ENCODE measurements at places on chromosomes 6 and 20.
A peak's percentile ranks its signal among the peaks of the same experiment; 100 is the strongest.

DNA sequence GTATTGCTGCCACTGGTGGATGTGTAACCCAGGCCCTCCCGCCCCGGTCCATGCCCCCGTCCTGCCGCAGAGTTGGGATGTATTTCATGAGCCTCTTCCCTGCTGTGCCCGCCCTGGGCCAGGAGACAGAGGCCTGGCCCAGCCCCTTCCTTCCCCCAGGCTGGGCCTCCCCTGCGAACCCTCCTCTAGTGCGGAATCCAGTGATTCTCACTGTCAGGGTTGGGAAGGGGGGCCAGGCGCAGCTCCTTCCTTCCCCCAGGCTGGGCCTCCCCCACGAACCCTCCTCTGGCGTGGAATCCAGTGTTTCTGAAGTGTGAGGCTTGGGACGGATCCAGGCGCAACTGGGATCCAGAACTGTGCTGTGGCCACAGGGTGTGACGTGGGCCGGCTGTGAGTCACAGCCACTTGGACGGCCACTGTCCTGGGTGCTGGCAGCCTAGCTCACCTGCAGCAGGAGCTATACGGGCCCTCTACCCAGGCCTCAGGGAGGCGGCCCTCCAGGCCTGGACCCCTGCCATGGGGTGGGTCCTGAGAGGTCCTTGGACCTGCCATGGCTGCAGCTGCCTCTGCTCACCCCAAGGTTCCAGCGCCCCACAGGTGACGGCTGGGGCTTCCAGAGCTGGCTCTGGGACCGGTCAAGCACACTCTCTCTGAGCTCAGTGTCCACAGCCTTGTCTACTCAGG is 28.3 kb downstream of the COL20A1 start:
- DNase-seq, result no peak

DNA sequence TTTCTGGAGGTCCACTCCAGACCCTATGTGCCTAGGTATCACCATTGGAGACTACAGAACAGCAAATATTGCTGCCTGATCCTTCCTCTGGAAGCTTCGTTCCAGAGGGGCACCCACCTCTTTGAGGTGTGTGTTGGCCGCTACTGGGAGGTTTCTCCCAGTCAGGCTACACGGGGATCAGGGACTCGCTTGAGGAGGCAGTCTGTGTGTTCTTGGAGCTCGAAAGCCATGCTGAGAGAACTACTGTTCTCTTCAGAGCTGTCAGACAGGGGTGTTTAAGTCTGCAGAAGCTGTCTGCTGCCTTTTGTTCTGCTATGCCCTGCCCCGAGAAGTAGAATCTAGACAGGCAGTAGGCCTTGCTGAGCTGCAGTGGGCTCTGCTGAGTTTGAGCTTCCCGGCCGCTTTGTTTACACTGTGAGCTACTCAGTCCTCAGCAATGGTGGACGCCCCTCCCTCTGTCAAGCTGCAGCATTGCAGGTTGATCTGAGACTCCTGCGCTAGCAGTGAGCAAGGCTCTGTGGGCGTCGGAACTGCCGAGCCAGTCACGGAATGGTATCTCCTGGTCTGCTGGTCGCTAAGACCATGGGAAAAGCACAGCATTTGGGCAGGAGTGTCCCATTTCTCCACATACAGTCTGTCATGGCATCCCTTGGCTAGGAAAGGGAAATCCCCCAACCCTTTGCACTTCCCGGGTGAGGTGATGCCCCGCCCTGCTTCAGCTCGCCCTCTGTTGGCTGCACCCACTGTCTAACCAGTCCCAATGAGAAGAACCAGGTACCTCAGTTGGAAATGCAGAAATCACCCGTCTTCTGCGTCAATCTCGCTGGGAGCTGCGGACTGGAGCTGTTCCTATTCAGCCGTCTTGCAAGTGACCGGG is 32.5 kb upstream of the ASCC3 start:
- no peak for DNase-seq

- no peak for DNase-seq
Measured at GRCh38 chr6:17045581-17046322, 56.1 kb upstream of the STMND1 start.

DNA sequence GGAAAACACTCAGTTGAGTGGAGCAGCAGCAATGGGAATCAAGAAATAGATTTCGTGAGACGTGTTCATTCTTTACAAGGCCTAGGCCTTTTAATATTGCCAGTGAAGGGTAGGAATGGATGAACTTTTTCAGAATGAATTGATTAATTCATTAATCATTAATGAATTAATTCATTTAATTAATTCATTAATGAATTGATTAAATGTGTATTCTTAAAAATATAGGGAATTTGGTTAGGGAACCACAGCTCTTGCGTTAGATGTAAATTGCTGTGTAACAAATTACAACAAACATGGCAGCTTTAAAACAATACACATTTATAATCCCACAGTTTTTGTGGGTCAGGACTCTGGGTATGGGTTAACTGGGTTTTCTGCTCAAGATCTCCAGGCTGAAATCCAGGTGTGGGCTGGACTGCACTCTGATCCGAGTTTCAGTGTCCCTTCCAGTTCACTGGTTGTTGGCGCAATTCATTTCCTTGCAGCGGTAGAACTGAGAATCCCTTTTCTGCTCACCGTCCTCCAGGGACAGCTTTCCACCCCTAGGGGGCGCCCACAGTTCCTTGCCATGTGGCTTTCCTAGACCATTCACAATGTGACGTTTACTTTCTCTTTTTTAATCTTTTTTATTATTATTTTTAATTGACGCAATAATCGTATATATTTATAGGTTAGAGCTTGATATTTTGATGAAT is 32.8 kb upstream of the BCAS1 start:
- peak; percentile 41 for DNase-seq

DNA sequence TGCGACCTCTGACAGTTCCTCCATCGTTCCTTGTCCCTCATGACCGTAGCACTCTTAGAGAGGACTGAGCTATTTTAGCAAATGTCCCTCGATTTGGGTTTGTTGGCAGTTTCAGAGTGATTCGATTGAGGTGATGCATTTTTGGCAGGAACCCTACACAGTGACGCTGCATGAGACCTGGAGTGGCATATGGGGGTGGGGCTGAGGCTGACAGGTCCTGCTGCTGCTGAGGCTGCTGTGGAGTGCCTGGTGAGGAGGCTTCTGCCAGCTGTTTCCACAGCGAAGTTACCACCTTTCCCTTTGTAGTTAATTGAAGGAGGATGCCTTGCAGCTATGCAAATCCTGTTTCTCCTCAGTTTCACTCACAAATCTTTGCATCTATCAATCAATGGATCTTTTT is 19.8 kb downstream of the PXDC1 start:
- peak; percentile 28 for DNase-seq

- no peak for DNase-seq
Measured at GRCh38 chr6:107787589-107787960, 36.5 kb downstream of the SCML4 start.

DNA sequence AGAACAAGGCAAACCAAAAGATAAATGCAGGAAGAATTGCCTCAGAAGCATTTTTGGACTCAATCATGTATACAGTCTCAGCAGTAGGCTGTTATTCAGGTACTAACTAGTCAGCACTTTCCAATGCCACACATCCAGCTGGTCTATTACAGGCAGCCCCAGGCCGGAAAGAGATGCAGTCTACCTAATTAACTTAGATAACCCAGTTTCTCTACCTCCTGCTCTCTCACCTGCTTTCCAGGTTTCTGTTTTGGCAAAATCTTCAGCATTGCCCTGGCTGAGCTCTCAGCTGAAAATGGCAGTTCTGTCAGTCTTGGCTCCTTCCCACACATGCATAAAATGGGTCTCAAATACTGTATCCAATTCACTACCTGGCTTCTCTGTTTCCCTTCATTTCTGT is 101.3 kb upstream of the UFL1 start:
- DNase-seq, result peak; percentile 26

GRCh38 chr20:57262301-57262700 is 4.1 kb downstream of the BMP7 start:
- no peak for DNase-seq

DNA sequence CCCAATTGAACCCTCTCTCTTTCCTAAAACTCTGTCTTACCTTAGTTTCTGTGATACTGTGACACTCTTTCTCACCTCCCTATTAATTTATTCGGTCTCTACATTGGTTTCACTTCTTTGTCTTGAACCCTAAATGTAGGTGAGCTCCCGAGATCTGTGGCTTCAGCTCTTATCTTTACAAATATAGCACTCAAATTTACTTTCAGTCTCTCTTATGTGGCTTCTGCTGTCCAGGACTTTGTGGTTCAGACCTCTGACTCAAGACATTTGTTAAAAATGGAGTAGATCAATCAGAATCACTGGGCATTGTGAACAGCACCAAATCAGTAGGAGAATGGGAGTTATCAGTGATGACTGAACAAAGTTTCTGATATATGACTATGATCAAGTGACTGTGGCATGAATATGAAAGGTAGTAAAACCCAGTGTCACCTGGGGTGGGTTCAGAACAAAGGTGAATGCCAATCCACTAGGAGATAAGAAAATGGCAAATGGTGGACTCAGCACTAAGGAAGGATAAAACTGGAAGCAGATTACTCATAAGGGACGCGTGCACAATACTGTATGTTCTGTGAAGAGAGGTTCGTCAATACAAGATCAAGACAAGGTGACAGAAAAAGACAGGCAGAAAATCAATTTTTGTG is 27.2 kb downstream of the IL17F start:
- no peak for DNase-seq

GRCh38 chr6:40874495-40874894 is 164.5 kb downstream of the UNC5CL start:
- no peak for DNase-seq

DNA sequence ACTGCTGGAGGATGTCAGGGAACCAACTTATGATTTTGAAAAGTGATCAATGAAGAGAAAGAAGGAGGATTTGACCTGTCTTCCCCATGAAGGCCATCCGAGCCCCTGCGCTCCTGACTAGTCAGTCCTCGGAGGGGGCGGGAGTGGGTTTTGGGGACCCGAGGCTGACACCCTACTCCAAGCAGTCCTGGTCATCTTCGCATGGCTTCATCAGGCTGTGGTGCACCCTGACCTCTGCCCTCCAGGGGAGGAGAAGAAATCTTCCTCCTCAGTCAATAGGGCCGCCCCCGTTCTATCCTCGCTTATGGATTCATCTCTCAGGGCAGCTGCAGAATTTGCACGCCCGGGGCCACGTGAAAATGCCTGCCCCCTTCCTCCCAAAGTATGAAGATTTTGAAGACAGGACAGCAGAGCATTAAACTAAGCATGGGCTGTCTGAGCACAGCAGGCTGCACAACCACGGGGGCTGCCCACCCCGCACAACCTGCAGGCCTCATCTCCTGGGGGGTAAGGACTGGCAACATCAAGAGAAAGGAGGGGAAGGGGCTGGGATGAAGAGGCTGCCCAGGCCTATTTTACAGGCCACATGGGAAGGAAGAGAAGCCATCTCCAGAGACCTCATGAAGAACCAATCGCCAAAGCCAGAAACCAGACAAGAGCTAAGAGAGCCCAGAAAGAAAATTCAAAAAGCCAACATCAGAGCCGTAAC is 138.1 kb upstream of the PHACTR3 start:
- no peak for DNase-seq

GRCh38 chr6:119480961-119481497 is 131.5 kb upstream of the MAN1A1 start:
- DNase-seq, result no peak

DNA sequence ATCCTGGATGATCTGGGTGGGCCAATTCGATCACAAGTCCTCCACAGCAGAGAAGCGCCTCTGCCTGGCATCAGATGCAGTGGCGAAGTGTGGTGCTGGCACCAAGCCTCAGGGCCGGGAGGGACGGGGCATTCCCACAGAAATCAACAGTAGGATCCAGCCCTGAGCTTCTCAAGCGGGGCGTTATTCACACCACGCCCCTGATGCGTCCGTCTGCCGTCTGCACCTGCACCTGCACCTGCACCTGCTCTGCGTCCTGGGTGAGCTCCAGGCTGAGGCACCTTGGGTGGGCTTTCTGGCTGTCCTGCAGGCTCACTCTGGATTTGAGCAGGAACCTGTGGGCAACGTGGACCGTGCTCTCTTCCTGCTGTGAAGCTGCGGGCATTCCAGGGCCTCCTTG is 13.8 kb upstream of the NTSR1 start:
- DNase-seq, result peak; percentile 56

DNA sequence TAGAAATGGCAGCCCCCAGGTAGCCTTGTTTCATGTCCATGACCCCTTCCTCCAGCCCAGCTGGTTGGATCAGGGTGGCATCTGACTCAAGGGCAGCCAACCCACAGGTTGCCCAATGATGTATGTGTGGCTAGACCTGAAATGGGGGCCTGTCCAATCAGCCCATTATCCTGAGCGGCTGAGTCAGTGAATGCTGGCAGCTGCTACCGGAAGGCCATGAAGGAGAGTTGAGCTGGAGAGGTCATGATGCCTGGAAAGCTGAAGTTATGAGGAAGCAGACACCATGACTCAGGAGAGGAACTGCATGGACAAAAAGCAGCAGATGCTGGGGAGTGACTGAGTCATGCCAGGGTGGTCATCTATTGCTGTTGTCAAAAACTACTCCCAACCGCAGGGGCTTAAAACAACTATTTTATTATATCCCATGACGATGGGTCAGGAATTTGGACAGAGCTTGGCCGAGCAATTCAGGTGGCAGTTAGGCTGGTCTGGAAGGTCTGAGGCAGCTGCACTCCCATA is 67.3 kb downstream of the MDGA1 start:
- DNase-seq, result no peak

GRCh38 chr6:140032189-140032588 is 657.7 kb upstream of the CITED2 start:
- DNase-seq, result no peak

GRCh38 chr6:1665214-1665613 is 55.5 kb downstream of the FOXC1 start:
- no peak for DNase-seq

GRCh38 chr6:25477006-25477590 is 174.9 kb upstream of the SCGN start:
- DNase-seq, result no peak

DNA sequence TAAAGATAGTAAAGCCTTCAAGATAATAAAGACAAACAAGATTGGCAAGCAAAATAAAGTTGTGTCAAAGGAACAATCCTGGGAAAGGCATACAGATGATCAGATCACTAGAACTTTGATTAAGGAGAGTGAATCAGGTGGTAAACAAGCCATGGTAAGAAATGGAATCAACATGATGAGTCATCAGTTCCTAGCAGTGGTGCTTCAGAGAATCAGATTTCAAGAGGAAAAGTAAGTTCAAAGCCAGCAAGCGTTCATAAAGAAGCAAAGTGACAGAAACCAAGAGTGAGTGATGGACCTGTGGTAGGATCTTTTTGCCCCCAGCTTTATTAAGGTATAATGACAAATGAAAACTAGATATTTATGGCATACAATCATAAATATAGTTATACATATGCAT is 340.4 kb downstream of the TPBG start:
- no peak for DNase-seq

DNA sequence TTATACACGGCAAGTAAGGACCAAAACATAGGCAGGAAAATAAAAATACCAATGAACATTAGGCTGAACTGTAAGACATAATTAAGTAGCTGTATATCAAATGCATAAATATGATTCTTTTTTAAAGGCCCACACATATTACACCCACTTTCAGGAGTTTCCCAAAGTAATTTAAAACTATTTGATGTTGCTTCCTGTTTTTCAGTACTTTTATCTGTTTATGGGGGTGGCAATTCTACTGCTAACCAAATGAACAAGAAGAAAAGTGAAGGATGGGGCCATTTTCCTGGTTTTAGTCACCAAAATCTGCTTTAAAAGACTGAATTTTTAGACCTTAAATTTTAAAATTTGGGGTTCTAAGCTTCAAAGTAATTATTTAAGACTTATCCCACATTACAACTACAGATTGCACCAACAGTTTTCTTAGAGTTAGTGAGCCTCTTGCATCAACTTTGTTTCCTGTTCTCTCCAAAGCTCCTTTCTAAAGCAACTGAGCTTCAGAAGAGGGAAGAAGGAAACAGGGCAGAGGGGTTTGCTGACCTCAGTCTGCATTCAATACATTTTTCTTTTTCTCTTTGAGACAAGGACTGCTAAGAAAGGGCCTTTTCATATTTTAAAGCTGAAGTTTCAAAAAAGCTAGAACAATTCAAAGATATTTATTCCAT is 191.0 kb downstream of the BACH2 start:
- DNase-seq, result no peak

Measured in NCI-H1105 (cell line).